AG20443 (cell line): ENCODE measurements at places on chromosomes 12 and 14.

DNA sequence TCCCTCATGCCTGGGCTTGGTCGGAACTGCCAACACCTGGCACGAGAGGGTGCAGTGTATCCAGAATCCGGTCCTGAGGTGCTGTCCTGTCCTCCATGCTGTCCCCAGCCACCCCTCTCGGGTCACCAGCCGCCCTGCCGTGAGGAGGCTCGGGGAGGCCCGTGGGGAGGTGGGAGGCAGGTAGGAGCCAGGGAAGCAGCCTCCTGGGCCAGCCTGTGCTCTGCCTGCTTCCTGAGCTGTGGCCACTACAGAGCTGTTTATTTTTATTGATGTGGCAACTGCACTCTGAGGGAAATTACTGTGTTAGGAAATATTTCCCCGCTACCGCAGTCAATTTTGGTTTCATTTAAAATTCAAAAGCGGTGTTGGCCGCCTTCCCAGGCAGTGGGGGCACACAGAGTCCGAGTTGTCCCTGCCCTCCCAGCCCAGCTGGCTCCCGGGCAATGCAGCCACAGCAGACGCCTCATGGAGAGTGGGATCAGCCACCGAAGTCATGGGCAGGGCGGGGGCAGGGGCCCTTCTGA is 18.3 kb downstream of the NOC4L start:
- peak; percentile 90 for DNase-seq

DNA sequence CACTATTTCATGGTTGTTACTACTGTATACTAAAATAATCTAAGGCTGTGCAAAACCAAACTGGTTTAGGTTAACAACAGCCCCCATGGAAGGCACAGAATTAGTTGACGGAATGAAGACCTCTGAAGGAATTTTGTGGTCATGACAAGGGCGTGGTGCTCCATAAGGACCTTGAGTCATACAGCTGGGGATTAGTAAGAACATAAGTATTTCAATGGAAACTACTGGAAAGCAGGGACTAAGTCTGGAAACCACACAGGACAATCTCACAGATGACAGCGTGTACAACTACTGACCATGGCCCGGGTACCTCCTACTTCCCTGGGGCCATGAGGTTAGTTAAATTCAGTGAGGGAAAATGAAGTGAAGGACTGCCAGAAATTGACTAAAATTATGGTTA is 98.5 kb upstream of the PLEKHA5 start:
- peak; percentile 91 for DNase-seq

DNA sequence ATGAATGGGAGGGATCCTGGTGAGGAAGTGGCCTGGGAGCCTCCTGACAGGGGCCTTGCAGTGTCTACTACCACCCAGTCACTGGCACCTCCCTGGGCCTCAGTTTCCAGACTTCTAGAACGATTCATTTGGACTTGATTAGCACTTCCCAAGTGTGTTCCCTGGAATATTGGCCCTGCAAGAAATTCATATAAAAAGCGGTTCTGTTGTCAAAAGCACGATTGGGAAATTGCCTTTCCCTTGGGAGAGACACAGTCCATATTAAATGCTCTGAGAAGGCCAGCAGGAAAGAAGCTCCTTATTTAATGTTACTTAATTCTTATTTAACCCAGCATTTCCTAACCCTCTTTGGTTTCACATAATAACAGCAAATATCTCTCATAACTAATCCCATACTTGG is 61.9 kb downstream of the DRAM1 start:
- DNase-seq: no peak

- peak; percentile 23 for DNase-seq
Measured at GRCh38 chr12:110563702-110564470, 19.2 kb downstream of the PPTC7 start.

GRCh38 chr14:95885278-95885677 is 8.6 kb downstream of the TUNAR start:
- no peak for DNase-seq

GRCh38 chr12:55385891-55386290 is 14.4 kb upstream of the OR6C65 start:
- DNase-seq: no peak

DNA sequence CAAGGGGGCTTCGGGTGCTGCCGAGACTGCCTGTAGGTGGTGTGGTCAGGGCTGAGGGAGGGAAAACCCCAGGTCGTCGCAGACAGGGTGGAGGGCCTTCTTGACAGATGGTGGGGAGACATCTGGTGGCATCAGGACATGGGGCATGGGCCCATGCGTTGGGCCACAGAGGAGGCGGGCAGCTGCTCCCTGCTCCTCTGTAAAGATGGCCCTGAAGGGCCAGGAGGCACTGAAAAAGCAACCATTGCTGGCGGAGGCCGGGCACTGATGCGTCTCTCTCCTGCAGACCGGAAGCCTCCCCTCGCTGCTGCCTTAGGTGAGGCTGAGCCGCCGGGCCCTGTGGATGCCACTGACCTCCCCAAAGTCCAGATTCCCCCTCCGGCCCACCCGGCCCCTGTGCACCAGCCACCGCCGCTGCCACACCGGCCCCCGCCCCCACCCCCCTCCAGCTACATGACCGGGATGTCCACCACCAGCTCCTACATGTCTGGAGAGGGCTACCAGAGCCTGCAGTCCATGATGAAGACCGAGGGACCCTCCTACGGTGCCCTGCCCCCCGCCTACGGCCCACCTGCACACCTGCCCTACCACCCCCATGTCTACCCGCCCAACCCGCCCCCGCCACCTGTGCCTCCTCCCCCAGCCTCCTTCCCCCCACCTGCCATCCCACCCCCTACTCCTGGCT is 28.8 kb downstream of the CCNK start:
- no peak for DNase-seq

GRCh38 chr12:7042842-7043241 is 17.7 kb upstream of the C1S start:
- peak; percentile 59 for DNase-seq

GRCh38 chr12:14968478-14968877 is 4.4 kb upstream of the PDE6H start:
- DNase-seq: no peak

- DNase-seq: no peak
Measured at GRCh38 chr14:96049932-96050331, 10.8 kb downstream of the C14orf132 start.

DNA sequence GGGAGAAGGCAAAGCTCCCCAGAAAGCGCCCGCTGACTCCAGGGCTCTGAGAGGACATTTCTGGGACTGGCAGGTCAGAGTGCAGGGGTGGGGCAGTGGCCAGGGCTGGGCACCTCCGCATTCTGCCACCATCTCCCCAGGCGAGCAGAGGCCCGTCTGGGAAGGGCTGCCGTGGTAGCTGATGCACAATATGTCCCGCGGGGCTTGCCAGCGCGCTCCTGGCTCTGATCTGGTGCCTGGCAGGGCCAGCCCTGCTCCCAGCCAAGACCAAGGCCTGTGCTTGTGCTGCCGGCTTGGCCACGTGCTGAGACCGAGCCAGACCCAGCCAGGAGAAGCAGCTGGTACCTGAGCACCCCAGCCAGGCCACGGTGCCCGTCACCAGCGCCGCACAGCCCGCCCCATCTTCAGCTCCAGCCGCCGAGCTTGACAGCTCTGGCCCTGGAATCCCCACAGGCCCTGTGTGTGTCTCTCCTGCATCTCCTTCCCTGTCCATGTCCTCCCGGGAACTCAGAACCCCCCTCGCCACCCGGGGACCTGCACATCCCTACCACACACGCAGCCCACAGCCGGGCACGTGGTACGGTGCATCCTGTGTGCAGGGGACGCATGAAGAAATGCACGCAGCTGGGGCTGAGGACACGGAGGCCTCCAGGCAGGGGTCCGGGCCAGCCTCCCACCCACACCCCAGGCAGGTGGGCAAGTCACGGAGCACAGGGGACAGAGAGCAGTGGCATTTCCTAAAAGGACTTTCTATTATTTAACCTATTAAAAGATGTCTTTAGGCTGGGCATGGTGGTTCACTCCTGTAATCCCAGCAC is 68.6 kb upstream of the C14orf180 start:
- no peak for DNase-seq

DNA sequence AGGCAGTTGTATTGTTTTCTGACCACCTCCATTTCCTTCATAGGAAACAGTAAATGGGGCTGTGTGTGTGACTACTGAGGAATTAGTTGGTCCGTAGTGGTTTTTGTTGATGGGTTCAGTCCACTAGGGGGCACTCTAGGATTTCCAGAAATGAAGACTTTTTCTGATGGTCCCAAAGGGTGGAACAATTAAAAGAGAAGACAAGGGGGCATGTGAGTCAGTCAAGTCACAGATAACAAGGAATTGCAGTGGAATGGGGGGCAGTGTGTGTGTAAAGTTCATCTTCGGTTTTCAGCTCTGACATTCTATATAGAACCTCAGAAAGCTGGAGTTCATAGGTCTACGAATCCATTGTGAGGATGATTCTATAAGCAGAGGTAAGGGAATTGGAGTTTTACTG is 186.6 kb upstream of the OR4E1 start:
- DNase-seq: no peak

GRCh38 chr12:50979369-50980052 is 27.2 kb downstream of the HIGD1C start:
- no peak for DNase-seq

DNA sequence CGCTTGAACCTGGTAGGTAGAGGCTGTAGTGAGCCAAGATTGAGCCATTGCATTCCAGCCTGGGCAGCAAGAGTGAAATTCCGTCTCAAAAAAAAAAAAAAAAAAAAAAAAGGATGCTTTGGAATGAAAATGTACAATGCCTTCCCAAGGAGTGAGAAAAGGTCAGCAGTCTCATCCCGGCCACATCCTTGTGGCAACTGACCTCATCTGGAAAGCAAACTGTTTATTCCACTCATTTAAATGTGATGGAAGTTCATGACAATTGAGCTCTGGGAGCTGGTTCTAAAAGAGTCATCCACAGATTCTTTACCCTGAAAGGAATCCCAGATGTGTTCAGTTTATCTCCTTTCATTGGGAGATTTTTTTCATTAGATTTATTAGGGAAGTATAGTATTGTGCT is 19.4 kb upstream of the LIMA1 start:
- peak; percentile 80 for DNase-seq

GRCh38 chr12:52018433-52019112 is 11.8 kb downstream of the TAMALIN start:
- no peak for DNase-seq

DNA sequence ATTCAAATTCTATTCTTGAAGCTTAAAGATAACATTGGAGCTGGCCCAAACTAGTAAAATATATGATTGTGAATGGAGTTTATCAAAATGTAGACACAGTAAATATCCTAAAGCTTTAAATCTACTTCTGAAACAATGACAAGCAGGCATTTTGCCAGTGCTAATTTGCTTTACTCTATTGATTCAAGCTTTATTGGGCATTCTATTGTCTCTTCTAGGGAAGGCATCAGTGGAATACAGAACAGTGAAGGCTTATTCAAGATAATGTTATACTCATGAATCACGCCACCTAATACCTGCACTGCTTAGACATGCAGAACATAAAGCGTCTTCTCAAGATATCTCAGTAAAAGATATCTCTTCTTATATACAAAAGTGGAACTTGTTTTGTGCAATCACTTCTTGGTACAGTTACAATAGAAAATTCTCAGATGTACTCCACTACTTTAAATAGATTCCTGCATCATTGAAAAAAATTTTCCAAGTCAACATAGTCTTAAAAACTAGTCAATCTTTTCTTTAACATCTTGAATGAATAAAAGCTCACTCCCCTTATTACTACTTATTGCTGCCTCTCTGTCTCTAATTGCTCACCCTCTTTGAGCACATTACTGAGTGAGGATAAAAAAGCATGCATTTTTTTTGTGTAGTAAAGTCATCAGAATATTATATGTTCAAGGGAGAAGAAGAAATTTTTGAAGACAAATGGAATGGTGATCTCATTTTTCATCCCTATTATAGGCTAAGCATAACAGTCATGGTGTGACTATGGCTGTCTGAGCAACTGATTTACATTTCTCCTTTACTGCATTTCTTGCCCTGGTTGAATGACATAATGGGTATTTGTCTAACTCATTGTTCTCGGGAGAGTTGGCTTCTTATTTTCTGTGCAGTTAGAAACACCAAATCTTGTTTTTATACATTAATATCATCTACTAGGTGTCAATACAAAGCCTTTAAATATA is 98.0 kb upstream of the E2F7 start:
- no peak for DNase-seq

DNA sequence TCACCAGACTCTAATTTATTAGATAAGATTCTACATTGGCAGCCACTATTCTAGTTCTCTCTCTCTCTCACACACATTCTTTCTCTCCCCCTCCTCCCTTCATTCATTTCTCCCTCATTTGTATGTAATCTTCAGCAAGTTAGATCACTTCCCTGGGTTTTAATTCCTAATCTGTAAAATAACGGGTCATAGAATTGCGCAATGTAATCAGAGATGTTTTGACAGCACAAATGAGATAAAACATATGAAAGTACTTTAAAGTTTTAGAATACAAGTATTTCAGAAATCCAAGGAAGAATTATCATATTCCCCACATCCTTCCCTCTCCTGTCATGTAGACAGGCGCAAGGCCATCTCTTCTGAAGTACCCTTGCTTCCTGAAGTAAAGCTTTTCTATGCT is 21.7 kb downstream of the STYK1 start:
- no peak for DNase-seq

- DNase-seq: no peak
Measured at GRCh38 chr14:51185754-51186153, 54.3 kb upstream of the TMX1 start.

GRCh38 chr14:64400829-64401459 is 12.8 kb downstream of the MTHFD1 start:
- DNase-seq: no peak

- peak; percentile 59 for DNase-seq
Measured at GRCh38 chr14:76919431-76920330, 93.5 kb downstream of the LRRC74A start.

GRCh38 chr14:24761141-24761540 is 127.2 kb upstream of the GZMB start:
- DNase-seq: no peak

- no peak for DNase-seq
Measured at GRCh38 chr14:33062476-33062875, 123.8 kb downstream of the NPAS3 start.

DNA sequence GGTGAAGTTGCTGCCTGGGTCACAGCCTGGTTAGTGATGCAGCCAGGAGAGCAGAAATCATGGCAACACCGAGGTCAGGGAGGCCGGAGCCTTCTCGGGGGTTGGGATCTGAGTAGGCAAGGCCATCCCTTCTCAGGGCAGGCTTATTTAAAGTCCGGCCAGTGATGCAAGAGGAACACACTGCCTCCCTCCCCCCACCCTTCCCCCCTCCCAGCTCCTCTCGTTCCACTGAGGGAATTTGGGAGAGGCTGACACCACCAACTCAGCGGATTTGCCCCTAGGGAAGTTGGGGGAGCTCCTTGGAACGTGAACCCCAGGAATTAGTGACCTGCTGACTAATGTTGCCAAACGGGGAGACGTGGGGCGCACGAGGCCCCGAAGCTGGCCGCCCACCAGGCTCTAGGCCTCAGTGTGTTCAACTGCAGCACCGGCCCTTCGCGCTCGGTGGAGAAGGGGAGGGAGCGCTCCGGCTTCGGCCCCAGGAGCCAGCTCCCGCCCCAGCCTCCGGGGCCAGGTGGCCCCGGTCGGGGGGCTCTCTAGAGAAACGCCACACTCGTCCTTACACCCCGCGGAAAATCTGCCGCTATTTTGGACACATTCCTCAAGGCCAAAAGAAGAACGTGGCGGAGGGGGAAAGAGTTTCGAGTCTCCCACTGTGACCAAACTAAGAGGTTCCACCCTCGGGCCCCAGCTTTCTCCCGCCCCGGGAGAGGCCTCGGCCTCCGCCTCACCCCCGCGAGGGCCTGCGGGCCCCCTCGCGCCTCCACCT is 1.6 kb downstream of the CTDSP2 start:
- DNase-seq: peak; percentile 87
